ENCODE measurements at places on chromosomes 3 and 15.

- no peak for DNase-seq
These were observed 589 bp downstream of the EPB42 start for GRCh38 chr15:43219929-43220928.

GRCh38 chr3:37183976-37184375 lies 9.6 kb upstream of the LRRFIP2 start:
- DNase-seq, result no peak

GRCh38 chr3:133125171-133125570 lies 87.0 kb downstream of the TMEM108 start:
- DNase-seq, result no peak

DNA sequence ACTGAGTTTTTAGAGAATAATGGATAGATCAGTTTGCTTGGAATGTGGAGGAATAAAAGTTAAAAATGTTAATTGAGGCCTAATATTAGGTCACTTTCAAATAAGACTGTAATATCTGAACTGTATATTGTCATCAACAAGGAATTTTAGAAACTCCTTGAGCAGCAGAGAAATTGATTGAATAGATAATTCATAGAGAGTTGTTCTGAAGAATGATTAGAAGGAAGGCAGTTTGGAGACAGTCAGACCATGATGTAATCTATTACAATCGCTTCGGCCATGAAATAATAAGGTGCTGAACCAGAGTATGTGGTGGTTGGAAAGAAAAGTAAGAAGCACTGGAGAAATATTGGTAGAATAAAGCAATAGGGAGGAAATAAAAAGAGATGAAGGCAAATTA lies 15.7 kb downstream of the ECT2 start:
- no peak for DNase-seq

DNA sequence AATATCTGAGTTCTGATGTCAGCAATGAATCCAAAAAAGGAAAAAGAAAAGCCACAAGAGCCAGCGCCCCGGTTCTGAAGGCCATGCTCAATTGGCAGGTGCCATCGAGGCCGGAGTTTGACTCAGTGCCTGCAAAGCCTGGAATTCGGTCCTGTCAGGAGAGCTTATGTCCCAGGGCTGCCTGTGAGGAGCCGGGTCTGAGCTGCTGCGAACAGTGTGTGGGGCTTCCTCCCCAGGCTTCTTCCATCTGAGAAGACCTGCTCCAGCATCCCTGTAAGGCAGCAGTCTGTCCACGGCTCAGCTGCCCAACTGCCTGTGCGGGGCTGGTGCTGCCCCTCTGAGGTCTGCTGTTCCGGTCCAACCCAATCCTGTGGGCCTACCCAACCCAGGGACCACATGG lies 46.1 kb downstream of the ROPN1B start:
- no peak for DNase-seq

- DNase-seq, result peak; percentile 10
These were observed 730 bp downstream of the ZKSCAN7 start for GRCh38 chr3:44555723-44556122.

GRCh38 chr15:66670762-66671580 lies 31.1 kb upstream of the SMAD6 start:
- no peak for DNase-seq
